ENCODE measurements at places on chromosomes 11 and 22. TPM values are rescaled to one million over a fixed set of nuclear protein-coding genes. Genes with fewer than 3 reads are reported as not detected.

Gene LUZP2
- total RNA-seq, result under 0.01 TPM

Gene OR10D3
- total RNA-seq, result not detected

Gene RAB36
- 0.88 TPM for total RNA-seq

Gene HTR3A
- total RNA-seq, result not detected

Gene DGCR6
- 3.2 TPM for total RNA-seq

Gene ANGPTL5
- total RNA-seq, result not detected

Gene RFPL2
- not detected for total RNA-seq

Gene ARHGAP20
- total RNA-seq, result 0.16 TPM

Gene DUSP8
- total RNA-seq, result 0.32 TPM

Gene CST6
- total RNA-seq, result 0.49 TPM

Gene MAPK8IP2
- total RNA-seq, result 0.38 TPM

Gene POU2AF2
- not detected for total RNA-seq

Gene CHRM1
- not detected for total RNA-seq

Gene PIH1D2
- 0.97 TPM for total RNA-seq

Gene ANAPC15
- 22.1 TPM for total RNA-seq

Gene CBLIF
- total RNA-seq, result not detected

Gene FAM83F
- not detected for total RNA-seq

Gene NXPE1
- total RNA-seq, result under 0.01 TPM

Gene UBQLNL
- not detected for total RNA-seq

Gene KCNC1
- not detected for total RNA-seq

Gene ANKK1
- not detected for total RNA-seq

Gene MCHR1
- total RNA-seq, result 0.13 TPM

Gene LIPT2
- 2.0 TPM for total RNA-seq

Gene AIFM3
- not detected for total RNA-seq

Gene OR51E2
- not detected for total RNA-seq

Gene JAML
- total RNA-seq, result not detected

Gene XNDC1N
- total RNA-seq, result 3.6 TPM

Gene C11orf68
- 18.9 TPM for total RNA-seq

Gene GAL3ST1
- total RNA-seq, result not detected

Gene KLHL22
- total RNA-seq, result 21.2 TPM

Gene IGLL5
- not detected for total RNA-seq

Gene KCNA4
- total RNA-seq, result not detected

Gene MAPK1
- 32.1 TPM for total RNA-seq

Gene HMOX1
- 85.6 TPM for total RNA-seq

Gene KCNK7
- under 0.01 TPM for total RNA-seq

Gene TKFC
- total RNA-seq, result 13.9 TPM

Gene DKK3
- 408 TPM for total RNA-seq

Data from bladder microvascular endothelial cell (primary cell).